ENCODE measurements at places on chromosomes 13 and 19.
A peak's percentile ranks its signal among the peaks of the same experiment; 100 is the strongest.

GRCh38 chr13:27370305-27370872 lies 54.0 kb upstream of the GTF3A start:
- peak; percentile 3 for DNase-seq

- DNase-seq, result no peak
Observed at GRCh38 chr19:33535226-33535625, 13.6 kb upstream of the PEPD start.

DNA sequence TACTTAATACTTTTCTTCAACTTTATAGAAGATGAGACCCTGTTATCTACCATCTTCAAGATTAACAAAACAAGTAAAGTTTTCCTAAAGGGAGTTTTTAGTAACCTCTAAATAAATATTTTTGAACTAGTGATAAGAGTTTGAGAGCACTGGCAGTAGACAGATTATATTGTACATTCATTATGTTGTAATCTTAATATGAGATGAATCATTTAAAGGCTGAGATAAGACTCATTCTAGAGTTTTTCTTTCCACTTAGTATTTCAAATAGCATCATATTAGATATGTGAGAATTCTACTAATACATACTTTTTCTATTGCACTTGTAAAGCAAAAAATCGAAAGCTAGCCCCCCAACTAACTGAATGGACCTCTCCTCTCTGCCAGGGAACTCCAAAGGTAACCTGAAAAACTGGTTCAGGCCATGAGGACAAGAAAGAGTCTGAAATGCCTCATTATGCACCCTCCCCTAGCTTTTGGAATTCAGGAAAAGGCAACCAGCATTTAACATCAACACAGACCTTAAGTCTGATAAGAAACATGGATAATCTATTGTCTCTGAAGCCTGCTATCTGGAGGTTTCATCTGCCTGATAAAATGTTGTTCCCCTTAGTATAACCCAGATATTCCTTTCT lies 875.4 kb upstream of the SLC10A2 start:
- DNase-seq, result no peak

DNA sequence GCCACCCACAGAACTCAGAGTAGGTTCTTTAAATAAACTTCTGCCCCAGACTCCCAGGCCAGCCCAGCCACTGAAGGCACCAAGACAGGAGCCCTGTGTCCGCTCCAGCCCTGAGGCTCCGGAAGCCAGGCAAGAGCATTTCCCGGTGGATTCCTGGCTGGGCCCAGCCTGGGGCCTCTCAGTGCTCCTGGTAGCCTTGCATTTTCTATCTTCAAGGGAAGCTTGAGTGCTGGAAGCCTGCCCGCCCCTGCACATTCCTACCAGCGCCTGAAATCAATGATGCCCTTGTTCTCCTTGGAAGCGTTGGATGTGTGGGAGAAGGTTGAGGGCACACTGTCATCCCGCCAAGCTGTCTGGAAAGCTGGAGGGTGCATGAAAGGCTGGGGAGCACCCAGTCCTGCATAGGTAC lies 70.3 kb downstream of the ALOX5AP start:
- DNase-seq, result no peak

GRCh38 chr19:55406826-55407549 lies 600 bp downstream of the UBE2S start:
- DNase-seq, result no peak

GRCh38 chr19:35260694-35261304 lies 8.0 kb upstream of the USF2 start:
- no peak for DNase-seq

- no peak for DNase-seq
Observed at GRCh38 chr13:95123726-95124125, 177.5 kb downstream of the ABCC4 start.

GRCh38 chr19:29872224-29872731 lies 60.5 kb downstream of the CCNE1 start:
- DNase-seq, result peak; percentile 16

DNA sequence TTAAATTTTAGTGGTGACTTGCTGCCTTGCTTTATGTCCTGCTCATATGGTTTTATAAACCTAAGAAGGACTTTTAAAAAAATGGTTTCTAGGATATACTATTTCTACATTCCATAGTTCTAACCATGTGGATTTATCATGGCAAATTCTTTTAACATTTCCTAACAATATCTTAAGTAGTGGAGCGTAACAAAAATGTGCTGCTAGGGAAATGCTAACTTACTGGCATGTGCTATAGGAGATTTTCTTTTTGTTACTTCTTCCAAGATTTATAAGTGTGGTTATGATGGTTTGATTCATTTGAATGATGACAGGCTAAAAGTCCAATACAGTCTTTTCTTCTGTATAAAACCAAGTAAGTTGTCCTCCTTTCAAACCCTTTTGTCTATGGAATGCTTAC lies 713.7 kb downstream of the SLITRK1 start:
- DNase-seq, result peak; percentile 44

- no peak for DNase-seq
Observed at GRCh38 chr13:48125794-48126228, 30.9 kb upstream of the MED4 start.

GRCh38 chr13:46468570-46469463 lies 81.8 kb upstream of the RUBCNL start:
- DNase-seq, result peak; percentile 82

GRCh38 chr13:103878891-103879605 lies 812.8 kb upstream of the SLC10A2 start:
- peak; percentile 16 for DNase-seq

DNA sequence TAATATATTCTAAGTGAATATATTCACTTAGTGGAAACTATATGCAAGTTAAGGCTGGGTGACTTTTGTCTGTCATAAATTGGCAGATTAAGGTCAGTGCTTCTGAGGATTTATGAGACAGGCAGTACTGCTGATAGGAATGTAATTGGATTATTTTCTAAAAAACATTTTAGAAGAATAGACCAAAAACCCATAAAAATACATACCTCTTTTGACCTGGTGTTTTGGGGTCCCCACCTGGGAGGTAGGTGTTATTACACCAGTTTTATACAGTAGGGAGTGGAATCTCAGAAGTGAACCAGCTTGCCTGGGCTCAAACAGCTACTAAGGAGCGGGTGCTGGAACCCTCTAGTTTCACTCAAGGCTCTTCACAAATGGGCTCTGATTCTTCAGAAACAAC lies 25.3 kb downstream of the COG3 start:
- DNase-seq, result no peak

DNA sequence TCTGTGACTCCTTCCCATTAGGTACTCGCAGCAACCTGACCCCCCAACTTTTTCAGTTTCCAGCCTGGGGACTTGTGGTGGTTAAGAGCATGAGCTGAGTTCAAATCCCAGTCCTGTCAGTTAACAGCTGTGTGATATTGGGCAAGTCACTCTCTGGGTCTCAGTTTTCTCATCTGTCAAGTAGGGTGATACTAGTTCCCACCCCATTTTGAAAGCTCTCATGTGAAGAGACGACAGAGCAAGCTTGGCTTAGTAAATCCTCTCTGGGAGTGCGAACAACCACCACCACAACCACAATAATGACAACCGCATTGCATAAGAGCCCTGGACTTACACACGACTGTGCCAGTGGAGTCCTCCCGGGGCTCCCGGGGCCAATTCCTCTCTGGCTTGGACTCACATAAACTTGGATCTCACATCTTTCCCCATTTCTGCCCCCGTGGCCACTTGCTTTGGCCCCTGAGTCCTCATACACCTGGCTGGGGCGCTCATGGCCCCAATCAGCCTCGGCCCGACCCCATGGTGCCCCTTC lies 454 bp downstream of the BLVRB start:
- peak; percentile 51 for DNase-seq

- no peak for DNase-seq
Observed at GRCh38 chr13:88124142-88124541, 453.0 kb downstream of the SLITRK5 start.

DNA sequence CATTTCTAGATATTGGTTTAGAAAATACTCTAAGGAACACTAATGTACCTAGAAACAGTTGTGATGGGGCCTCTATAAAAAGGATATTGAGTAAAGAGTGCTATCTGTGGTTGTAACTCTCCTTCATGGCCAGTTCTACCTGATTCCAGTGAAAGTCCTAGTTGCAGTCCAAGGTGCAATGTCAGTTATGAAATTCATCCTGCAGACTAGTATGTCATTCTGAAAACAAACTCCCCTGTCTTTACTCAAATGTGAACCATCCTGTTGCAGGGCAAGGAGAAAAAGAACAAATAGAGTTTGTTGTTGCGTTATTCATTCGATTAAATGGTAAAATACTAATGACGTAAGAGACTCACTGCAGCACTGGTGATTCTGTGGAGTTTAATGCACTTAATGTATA lies 18.3 kb upstream of the N4BP2L1 start:
- DNase-seq, result no peak

DNA sequence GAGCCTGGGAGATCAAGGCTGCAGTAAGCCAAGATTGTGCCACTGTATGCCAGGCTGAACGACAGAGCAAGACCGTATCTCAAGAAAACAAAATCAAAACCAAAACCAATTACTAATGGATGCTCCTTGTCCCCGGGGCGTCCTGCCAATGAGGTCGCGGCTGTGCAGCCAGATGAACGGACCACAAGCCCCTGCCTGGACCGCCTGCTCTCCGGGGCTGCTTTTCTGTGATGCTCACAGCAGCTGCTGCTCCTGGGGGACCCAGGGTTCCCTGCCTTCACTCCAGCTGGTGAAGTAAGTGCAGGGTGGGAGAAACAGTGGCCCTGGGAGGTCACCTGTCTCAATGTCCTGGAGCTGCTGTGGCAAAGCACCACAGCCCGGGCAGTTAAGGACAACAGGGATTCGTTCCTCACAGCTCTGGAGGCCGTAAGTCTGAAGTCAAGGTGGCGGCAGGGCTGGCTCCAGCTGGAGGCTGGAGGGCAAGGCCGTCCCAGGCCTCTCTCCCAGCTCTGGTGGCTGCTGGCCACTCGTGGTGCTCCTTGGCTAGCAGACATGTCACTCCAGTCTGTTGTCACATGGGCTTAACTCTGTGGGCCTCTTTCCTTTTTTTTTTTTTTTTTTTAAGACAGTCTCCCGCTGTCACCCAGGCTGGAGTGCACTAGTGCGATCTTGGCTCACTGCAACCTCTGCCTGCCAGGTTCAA lies 10.1 kb downstream of the COPE start:
- no peak for DNase-seq

DNA sequence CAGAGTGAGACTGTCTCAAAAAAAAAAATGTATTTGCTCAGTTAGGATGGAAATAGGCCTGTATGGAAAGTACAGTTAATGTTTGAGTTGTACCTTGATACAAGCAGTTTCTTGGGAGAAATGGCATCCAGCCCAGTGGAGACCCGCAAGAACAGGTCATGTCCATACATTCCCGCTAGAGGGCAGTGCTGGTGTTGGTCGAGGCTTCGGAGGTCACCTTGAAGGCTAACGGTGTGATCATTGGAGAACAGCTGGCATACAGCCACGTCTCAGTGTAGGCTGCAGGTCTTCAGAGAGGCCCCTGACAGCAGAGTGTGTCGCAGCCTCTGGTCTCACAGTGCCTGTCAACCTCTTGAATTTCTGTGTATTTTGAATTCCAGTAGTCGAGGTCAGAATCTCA lies 7.5 kb downstream of the ZNF610 start:
- DNase-seq, result peak; percentile 26

DNA sequence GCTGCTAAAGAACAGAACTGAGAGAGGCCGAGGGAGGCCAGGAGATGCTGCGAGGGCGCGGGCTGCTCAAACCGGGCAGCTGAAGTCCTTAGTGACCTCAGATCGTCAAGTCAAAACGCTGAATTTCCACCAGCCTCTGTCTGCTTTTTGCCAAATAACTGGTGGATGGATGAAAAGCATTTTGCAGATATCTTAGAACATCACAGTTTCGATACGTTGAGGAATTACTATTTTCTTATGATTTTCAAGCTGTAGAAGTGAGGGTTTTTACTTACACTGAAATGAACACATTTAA lies 2.0 kb downstream of the GPC6 start:
- DNase-seq, result no peak

DNA sequence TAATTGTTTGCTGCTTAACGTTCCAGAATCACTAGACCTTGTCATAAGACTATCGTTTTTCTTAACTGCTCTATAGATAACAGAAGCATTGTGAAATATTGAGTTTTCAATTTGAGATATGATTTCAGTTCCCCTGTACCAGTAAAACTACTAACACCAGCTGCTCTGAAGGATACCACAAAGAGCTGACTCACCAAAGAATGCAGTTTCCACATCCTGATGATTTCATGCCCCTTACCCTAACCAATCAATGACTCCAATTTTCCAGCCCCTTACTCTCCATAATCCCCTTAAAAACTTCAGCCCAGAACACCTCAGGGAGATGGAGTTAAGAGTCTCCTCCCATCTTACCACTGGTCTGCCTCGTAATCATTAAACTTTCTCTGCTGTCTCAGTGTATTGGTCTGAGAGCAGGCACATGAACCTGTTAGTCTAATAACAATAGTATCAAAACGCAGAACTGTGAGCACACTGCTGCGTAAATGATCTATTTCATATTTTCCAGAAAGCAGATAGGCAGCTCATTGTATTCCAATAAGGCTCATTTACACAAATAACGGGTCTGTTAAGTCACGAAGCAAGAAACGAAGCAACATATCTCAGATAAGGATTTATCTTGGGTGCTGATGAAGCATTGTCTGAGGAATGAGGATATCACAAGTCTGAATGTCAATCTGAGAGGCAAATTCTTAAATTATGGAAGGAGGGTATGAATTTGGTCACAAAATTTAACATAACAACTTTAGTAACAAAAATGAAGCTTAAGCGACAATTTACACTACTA lies 14.1 kb upstream of the CCNA1 start:
- DNase-seq, result peak; percentile 46

DNA sequence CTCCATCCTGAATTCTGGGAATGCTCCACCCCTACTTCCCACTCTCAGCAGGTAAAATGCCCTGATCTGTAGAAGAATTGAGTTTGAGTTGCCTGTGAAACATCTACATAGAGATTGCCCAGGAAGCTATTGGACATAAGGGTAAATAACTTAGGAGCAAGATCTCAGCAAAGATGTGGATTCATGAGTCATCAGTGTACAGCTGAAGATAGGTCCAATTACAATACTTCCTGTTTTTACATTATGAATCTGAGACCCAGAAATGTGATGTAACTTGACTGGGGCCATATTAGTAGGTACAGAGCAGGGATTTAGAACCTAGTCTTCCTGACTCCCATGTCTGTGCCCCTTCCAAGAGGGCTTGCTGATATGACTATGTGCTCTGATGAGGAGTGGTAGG lies 79.4 kb upstream of the FNDC3A start:
- DNase-seq, result peak; percentile 45

DNA sequence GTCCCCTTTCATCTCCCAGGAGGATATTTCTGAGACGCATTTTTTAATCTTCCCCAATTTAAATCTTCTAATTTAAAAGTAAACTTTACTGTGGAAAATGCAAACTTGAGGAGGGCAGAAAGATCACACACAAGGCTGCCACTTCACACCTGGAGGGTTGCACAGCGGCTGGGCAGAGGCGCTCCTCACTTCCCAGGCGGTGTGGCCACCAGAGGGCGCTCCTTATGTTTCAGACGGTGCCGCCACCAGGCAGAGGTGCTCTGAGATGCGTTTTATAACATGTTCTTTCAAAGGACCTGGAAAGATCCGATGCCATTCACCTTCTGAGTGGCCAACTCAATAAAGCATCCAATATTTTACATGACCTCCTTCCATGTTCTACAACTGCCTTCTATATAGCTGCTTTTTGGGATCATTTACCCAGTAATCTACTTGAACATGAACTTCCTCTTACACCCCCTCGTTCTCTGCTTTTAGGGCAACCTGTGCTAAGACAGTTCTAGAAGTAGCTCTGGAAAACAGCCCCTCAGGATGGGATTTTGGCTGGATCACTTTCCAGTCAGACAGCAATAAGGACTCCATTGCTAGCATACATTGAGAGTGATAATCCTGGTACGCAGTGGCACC lies 14.8 kb upstream of the MTUS2 start:
- DNase-seq, result peak; percentile 10

Measured in fibroblast of skin of back (primary cell).